Ecto neural progenitor cell (in vitro differentiated cells): ENCODE measurements at places on chromosomes 2 and 18.

DNA sequence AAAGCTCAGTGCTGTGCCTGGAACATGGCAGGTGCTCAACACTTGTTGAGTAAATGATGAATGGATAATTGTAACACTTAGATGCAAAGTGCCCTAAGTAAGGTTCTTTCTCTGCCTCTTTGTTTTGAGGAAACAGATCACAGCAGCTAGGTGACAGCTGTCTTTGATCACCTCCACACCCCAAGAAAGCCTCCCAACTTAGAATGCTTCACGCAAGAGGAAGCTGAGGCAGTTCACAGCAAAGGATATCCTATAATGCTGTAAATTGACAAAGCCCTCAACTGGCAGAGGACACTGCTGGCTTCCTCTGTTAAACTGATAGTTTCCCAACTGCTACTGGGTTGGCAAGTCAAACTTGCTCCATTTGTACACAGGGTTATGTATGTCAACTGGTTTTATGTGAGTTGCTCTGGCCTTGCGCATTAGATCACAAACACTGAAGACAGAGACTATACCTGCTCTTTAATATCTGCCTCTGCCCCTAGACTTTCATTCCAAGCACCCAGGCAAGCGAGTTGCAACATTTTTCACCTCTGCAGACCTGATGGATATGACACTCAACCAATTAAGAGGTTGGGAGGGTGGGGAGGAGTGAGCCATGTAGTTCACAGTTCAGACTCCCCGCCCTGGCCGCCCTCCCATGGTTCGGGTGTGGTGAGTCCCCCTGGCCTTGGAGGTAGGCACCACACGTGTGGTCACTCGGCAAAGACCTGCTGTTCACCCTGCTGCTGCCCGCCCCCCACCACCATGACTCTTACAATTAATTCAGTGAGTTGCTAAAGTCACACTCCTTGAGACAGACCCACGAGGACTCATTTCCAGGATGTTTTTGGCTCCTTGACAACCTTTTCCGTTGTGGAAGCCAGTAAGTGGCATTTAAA lies 4.8 kb upstream of the MALL start:
- DNase-seq = no peak

- no peak for DNase-seq
These were observed 672.2 kb upstream of the ACVR2A start for GRCh38 chr2:147172493-147173188.

- no peak for DNase-seq
These were observed 3.8 kb downstream of the ASXL3 start for GRCh38 chr18:33581856-33582255.

GRCh38 chr2:8926356-8926755 lies 77.1 kb downstream of the MBOAT2 start:
- DNase-seq = no peak

DNA sequence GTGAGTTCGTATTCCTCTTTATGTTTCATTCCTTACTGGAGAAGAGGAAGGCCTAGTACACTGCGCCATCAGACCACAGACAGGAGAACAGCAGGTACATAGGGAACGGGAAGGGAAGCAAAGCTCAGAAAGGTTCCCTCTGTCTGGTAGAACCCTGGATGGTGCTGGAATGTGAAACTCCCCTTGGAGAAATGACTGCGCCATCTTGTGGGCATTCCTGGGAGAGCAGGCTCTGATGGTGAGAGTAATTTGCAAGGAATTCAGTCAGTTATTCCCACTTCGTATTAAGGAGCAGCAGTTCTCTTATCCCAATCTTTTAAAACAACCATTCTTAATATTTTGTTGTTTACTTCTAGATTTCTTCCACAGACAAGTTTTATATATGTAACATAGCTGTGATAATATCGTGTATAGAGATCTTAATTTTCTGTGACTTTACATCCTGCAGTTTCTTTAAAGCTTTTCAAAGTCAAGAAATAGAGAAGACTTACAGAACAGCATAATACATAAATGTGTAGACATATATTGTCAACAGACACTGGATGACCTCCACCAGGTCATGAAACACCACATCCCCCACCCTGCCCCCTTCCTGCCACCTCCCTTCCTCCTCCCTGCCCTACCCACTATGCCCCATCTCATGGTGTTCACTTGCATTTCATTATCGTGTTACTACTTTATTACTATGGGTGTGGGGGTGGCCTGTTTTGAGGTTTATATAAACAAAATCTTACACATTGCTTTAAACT lies 83.9 kb downstream of the ARHGEF4 start:
- peak; percentile 81 for DNase-seq

- no peak for DNase-seq
These were observed 34.0 kb downstream of the NAPG start for GRCh38 chr18:10559553-10560451.
